Testis (tissue), 5 donors: ENCODE measurements at places on chromosomes 4 and X. TPM values are rescaled to one million over a fixed set of nuclear protein-coding genes. Genes with fewer than 3 reads are reported as not detected.

SOWAHB gene
- polyA plus RNA-seq = 0.21 TPM

PITX2 gene
- 2.6 TPM for polyA plus RNA-seq

P2RY4 gene
- polyA plus RNA-seq = not detected

GASK1B gene
- 19.3 TPM for polyA plus RNA-seq

F11 gene
- not detected for polyA plus RNA-seq

TLR1 gene
- 2.8 TPM for polyA plus RNA-seq

DNA sequence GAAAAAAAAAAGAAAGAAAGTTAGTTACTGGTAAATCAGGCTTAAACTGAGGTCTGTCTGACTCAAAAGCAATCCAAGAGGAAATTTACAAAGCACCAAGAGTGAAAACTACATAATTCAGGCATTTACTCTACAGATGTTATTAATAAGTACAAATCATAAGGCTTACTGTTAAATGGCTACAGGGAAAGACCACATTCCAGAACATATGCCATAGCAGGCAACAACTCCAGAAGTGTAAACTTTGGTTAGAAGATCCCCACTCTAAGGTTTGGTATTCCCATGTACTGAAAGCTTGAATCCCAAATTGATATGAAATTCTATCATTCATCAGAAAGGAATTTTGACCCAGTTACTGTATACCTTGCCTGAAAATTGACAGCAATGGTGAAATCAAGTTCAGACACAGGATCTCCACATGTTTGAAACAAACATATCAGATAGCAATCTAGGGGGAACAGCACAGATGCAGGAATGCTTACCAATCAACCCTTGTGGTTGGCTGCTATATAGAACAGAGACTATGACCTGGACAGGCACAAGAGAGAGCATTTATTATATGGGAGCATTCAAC is 6.6 kb downstream of the USP26 start:
- DNase-seq = no peak

DNA sequence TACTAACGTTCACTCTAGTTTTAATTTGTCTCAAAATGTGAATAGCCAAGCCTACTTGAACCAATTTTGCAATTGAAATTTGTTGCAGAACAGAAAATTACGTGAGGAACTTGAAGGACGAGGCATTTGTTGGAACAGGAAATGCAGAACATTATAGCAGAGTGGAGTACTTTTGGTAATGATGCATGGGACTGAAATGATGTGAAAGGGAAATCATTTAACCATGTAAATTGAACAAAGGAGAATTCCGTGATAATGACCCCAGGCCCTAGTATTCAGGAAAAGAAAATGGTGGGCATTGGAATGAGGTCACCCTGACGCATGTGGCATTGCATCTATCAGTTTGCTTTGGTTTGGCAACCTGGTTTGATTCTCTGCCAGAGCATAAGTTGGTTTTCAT is 44.9 kb upstream of the BEND4 start:
- DNase-seq = no peak

DNA sequence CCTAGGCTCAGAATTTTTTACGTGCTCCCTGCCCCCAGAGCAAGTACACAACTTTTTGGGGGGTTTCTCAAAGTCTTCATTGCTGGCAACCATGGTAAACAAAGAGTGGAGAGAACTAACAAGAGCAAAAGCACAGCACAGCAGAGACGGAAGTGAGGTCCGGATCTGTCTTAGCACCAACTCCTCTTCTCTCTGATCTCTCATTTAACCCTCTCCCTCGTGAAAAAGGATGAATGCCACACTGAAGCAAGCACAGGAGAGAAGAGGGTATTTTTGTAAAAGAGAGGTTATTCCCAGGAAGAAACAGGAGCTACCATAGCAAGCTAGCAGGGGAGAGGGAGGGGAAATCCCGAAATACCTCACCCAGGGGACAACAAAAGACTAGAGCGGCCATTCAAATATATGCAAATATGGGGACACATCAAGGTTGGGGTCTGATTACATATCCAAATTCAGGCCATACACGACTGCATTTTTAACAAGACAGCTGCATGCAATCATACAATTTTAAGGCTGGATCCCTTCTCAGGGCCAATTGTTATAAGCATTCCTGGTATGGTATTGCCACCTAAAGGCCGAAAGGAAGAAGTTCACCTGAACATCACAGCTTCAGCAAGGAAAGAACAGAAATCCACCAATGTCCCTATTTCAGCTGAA is 46.6 kb downstream of the CD40LG start:
- DNase-seq = no peak

GRCh38 chr4:95537863-95538488 is 10.8 kb downstream of the UNC5C start:
- DNase-seq = no peak

- no peak for DNase-seq
These were observed 26.7 kb downstream of the CT45A3 start for GRCh38 chrX:135741192-135741715.

DNA sequence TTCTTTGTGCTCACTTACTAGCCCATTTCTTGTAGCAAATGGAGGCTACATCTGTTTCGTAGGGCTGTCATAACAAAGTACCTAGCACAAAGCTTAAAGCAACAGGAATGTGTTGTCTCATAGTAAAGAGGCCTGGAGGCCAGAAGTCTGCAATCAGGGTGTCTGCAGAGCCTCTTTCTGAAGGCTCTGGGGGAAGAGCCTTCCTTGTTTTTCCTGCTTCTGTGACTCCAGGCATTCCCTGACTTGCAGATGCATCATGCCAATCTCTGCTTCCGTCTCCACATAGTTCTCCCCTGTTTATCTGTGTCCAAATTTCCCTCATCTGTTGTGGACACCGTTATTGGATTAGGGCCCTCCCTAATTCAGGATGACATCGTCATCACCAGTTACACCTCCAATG is 67.1 kb downstream of the SHROOM2 start:
- DNase-seq = no peak

- DNase-seq = no peak
These were observed 17.4 kb downstream of the MTNR1A start for GRCh38 chr4:186537843-186538521.

- DNase-seq = no peak
These were observed 64.1 kb upstream of the ATXN3L start for GRCh38 chrX:13383907-13384306.

DNA sequence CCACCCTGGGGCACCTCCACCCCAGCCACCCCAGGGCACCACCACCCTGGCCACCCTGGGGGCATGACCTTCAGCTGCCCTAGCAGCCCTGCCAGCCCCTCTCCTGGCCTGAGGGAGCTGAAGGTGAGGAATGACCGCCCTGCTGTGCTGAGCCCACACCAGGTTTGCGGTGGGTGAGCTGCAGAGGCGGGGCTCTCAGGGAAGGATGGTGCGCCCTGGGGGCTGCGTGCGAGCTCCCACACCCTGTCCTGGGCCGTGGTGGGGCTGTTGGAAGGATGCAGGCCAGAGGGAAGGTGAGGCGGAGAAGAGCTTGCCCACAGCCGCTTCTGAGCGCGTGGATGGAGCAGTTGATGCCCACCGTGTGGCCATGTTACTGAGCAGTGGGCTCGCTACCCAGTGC is 17.7 kb downstream of the UVSSA start:
- DNase-seq = no peak

DNA sequence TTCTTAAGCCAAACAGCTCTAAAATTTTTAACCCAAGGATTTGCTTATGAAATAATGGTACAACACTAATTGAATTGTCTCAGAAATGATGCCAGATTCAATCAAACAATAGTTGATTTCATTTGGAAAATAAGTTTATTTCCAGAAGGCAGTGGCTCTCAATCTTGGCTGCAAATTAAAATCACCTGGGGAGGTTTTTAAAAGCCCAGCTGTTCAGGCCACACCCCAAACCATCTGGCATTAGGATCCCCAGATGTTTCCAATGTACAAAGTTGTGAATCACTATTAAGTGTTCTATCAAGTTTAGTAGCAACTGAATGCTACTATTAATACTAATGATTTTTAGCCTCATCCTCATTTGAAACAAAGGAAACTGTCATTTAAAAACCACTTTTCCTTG is 22.2 kb downstream of the TMEM184C start:
- no peak for DNase-seq

DNA sequence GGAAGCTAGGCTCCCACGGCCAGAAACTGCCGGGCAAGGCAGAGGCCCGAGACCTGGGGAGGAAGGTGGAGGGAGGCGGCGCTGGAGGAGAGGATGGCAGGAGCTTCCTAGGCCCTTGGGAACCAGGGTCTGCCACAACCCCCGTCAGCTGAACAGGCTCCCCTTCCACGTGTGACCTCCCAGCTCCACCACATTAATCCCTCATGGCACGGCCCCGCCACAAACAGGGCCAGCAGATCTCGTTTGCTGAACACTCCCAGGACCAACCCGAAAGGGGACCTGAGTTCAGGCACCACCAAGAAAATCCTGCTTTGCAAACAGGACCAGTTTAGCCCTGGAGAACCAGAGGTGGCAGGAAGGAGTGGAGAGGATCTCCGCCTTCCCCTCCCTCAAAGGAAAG is 62.7 kb downstream of the FHDC1 start:
- no peak for DNase-seq

- DNase-seq = no peak
These were observed 19.7 kb downstream of the CYSLTR1 start for GRCh38 chrX:78307665-78308064.

DNA sequence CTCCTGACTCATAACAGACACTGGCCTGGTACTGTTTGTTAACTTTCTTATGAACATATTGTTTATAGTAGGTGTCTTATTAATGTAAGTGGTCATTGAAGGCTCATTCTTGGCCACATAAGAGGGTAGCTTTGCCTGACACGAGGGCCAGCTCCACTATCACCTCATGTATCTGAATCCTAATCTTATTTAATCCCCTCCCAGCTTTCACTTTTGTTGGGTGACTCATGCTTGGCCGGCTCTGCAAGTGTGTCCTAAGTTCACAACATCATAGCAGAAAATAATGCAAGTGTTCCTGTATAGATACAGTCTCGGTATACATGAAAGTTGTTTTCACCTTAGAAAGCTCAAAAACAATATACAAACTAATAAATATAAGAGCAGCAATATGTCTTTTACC is 283.8 kb downstream of the IQCM start:
- no peak for DNase-seq

GRCh38 chrX:30679369-30679768 is 26.1 kb downstream of the GK start:
- no peak for DNase-seq

GRCh38 chrX:6986915-6987314 is 160.6 kb upstream of the STS start:
- DNase-seq = no peak

- DNase-seq = no peak
These were observed 8.9 kb downstream of the ZIC3 start for GRCh38 chrX:137574784-137575293.
